ENCODE measurements at places on chromosomes 12 and 14. TPM values are rescaled to one million over a fixed set of nuclear protein-coding genes. Genes with fewer than 3 reads are reported as not detected.

ACSS3 gene
- 89.4 TPM for total RNA-seq

- H3K36me3 ChIP-seq: no peaks in the 10 kb centered on the region
- no peaks in the 10 kb centered on the region for H3K27me3 ChIP-seq
- H3K4me3 ChIP-seq: no peak overlapping the region
- no peak for DNase-seq
Observed at GRCh38 chr14:75205591-75205990, 29.2 kb upstream of the TMED10 start.

GRCh38 chr12:718756-719102 lies 33.6 kb upstream of the WNK1 start:
- H3K4me3 ChIP-seq: no peak overlapping the region
- DNase-seq: no peak
- H3K36me3 ChIP-seq: no peaks in the 10 kb centered on the region
- no peaks in the 10 kb centered on the region for H3K27me3 ChIP-seq

DNA sequence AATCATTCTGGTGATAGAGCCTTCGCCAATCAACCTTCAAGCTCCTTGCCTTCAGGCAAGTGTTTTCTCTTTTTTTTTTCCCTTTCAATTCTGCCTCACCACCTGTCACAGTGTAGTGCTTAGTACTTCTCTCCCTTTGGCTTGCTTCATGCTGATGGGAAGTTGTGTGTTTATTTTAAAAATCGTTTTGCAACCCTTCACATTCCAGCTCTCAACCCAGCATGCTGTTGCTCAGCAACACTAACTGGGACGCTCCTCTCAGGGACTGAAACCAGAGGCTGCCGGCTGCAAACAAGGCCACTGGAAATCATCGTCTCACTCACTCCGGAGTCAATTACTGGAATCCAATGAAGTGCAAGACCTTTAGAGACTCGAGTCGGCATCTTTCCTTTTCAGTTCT lies 342.7 kb downstream of the PRKD1 start:
- no peak overlapping the region for H3K4me3 ChIP-seq
- no peaks in the 10 kb centered on the region for H3K27me3 ChIP-seq
- peak; percentile 51 for DNase-seq
- no peak overlapping the region for H3K27ac ChIP-seq
- no peaks in the 10 kb centered on the region for H3K4me1 ChIP-seq

All from tibial nerve (tissue), 4 donors.